Activated T-helper 17 cell treated with anti-CD3 and anti-CD28 coated beads, Interleukin-2, amount 50 U/mL, for 72 hours (primary cell): ENCODE measurements at places on chromosomes 13 and 19. TPM values are rescaled to one million over a fixed set of nuclear protein-coding genes. Genes with fewer than 3 reads are reported as not detected.

ZFP28 gene
- 2.9 TPM for total RNA-seq

GRCh38 chr13:38429916-38430315 lies 80.3 kb downstream of the UFM1 start:
- ATAC-seq = no peak

DNA sequence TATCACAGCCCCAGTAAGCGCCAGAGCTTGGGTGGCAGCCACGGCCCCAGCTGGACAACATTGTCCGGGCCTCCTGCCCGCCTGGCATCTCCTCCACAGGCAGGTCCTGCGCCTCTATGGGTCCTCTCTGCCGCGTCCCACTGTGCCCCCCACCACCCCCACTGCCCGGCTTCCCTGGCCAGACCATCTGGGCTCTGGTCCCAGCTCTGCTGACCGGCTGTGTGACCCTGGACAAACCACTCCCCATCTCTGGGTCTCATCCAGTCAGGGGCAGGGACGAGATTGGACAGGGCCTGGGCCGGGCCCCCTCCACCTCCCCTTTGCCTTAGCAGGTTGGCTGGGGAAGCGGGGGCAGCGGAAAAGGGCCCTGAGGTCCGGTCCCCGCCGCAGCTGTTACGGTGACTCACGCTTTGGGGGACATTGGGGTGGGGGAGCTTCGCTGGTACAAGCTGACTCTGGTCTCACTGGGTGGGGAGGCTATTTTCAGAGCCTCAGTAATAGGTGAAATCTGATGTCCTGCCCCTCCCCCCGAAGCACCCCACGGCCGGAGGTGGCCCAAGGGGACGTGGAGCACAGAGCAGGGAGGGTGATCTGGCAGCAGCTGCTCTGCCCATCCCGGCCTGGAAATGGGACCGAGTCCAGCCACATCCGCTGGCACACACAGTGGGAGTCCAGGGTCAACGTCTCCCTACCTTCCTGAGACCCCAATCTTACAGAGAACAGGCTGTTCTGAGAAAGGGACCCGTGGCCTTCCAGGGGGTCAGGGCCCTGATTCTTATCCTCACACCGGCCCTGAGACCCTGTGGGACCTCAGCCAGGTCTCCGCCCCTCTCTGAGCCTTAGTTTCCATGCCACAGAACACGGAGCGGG lies 9.1 kb downstream of the NFIC start:
- no peak for ATAC-seq

- ATAC-seq = no peak
Measured at GRCh38 chr13:64579331-64579730, 2650.8 kb downstream of the PCDH9 start.

CYP4F12 gene
- total RNA-seq = 0.61 TPM

N4BP2L1 gene
- total RNA-seq = 20.6 TPM

KASH5 gene
- total RNA-seq = not detected

SNRPA gene
- total RNA-seq = 175 TPM

GRCh38 chr19:6108721-6109633 lies 1.3 kb downstream of the RFX2 start:
- ATAC-seq = no peak

DNA sequence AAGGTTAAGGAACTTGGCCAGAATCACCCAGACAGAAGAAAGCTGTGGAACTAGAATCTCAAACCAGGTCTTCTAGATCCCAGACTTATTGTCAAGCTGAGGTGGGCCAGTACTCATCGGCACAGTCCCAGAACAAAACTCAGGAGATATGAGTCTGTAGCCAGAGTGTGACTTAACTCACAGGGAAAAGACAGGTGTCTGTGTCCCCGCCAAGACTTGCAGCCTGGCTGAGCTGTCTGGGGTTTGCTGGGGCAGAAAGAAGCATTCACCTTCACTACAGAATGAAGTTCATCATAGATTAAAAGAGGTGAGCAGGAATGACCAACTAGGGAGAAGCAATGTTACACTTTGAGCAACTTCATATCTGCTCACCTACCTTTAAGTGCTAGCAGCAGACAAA lies 257.2 kb downstream of the FOXO1 start:
- no peak for ATAC-seq

DNA sequence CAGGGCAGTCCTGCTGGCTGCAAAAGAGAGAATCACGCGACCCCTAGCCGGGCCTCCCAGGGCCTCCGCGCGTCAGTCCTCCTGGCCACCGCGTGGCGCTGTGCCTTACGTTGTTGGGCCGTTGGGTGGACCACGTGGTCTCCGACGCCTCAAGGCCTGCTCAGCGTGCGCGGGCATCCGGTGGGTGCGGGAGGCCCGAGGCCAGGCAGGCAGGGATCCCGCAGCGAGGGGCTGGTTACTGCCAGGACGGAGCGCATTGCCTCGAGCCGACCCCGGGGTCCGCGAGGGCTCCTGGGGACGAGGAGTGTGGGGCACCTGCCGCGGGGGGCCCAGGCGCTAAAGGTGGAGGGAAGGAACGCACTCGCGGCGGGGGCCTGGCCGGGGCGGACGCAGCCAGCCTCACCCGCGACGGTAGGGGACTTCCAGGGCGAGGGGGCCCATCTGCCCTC lies at the start of gene TDRD12:
TDRD12 (plus strand) TSS at position 157 of the 449 bp plus-strand sequence. CDS start 306 bp downstream, outside the sequence.
- no peak for ATAC-seq

GRCh38 chr13:113951246-113951999 lies 22.5 kb downstream of the C13orf46 start:
- peak; percentile 91 for ATAC-seq

GPR183 gene
- total RNA-seq = 92.4 TPM
